Occipital lobe (tissue), 3 donors: ENCODE measurements at places on chromosomes 7 and 10. TPM values are rescaled to one million over a fixed set of nuclear protein-coding genes. Genes with fewer than 3 reads are reported as not detected.

The ANKRD16 gene
- 10.5 TPM for total RNA-seq

The EMX2 gene
- total RNA-seq: 2.0 TPM

The VENTX gene
- total RNA-seq: not detected

The PON1 gene
- total RNA-seq: not detected

The CXCL12 gene
- total RNA-seq: 19.0 TPM

The HOXA2 gene
- not detected for total RNA-seq

The ACSM6 gene
- not detected for total RNA-seq

The WIPF3 gene
- 5.6 TPM for total RNA-seq

The ATOH7 gene
- total RNA-seq: 1.4 TPM

The SORBS1 gene
- 123 TPM for total RNA-seq

The GDI2 gene
- total RNA-seq: 474 TPM

The HOXA4 gene
- total RNA-seq: not detected

GRCh38 chr10:124648131-124648475 is 96.1 kb downstream of the FAM53B start:
- no peak for DNase-seq

DNA sequence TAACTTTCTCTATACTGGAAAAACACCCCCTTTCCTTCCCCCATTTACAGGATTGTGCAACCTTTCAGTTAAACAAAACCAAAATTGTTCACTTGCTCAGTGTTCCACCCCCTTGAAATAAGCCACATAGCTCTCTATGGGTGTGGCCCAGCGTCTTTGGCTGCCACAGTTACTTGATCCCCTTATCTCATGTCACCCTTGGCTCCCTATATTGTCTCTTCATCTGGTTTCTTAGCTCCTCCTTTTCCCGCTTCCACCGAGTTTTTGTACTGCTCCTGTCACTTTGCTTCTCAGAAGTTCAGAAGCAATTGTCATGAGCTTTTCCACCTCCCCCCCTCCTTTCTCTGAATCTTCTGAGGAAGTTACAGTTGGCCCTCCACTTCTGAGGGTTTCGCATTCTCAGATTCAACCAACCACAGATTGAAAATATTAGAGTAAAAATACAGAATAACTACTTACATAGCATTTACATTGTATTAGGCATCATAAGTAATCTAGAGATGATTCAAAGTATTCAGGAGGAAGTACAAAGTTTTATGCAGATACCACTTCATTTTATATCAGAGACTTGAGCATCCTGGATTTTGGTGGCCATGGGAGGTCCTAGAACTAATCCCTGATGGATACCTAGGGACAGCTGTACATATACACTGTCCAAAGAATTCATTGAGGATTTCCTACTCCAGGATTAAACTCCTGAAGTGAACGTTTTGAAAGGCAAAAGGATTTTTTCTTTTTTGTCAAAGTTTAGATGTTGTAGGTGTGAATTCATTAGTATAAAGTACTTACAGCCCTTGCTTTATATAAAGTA is 60.4 kb downstream of the ADD3 start:
- DNase-seq: no peak

DNA sequence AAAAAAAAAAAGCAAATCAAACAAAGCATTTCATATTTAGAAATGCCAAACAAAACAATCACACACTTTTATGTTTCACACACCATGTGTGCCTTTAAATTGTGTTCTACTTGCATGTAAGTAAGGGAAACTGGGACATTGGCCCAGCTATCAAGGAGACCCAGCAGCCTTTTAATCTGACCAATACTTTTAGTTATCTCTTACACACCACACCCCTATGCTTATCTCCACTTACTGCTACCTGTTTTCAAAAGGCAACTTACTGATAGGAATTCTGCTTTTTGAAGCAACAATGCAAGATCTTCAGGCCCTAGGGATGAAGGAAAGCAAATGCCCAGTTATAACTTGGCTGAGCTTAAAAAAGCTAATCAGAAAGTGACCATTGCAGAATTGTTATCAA is 1244.8 kb upstream of the SORCS1 start:
- no peak for DNase-seq

GRCh38 chr10:110535958-110536891 is 31.3 kb upstream of the SMC3 start:
- DNase-seq: no peak

DNA sequence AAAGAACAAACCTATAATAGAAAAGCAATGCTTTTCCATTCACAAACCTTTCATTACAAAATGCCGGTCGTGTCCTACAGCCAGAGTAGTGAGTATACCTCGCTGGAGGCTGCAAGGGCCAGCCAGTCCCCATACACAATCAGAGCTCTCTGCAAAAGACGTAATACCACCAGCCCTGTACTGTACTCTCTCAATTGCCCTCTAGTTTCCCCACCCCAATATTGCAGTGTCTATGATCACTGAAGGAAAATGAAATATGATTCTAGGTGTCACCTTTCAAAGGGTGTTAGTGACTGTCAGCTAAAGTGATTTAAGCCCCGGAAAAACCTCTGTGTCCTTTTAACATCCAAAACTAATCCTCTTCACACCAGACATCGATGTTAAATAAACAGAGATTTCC is 24.8 kb downstream of the PLXNA4 start:
- DNase-seq: no peak

DNA sequence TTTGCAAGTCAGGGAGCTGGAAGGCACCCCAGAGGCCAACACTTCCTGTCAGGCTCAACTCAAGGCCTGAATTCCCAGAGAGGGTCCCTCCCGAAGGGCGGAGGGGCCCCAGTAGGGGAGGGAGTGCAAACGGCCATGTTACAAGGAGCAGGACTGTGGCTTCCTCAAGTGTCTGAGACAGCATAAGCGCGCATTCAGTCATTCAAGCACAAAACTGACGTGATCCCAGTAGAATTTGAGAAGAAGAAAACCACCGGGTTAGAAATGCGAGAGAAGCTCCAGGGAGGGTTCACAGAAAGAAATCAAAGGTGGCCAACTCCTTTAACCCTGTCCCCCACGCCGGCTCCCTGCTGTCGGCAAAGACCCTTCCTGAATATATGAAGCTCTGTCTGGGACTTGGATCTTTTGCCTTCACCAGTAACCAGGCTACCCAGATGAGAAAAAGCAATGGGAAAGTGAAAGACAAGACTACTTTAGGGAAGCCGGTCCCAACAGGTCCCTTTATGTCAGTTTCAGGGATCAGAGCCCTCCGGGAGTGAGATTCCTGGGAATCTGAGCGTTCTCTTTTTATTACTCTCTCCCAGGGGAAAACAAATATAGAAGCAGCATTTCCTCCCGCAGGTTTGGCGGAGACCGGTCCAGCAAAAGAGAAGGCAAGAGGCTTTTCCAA is 1.3 kb downstream of the AFAP1L2 start:
- no peak for DNase-seq

DNA sequence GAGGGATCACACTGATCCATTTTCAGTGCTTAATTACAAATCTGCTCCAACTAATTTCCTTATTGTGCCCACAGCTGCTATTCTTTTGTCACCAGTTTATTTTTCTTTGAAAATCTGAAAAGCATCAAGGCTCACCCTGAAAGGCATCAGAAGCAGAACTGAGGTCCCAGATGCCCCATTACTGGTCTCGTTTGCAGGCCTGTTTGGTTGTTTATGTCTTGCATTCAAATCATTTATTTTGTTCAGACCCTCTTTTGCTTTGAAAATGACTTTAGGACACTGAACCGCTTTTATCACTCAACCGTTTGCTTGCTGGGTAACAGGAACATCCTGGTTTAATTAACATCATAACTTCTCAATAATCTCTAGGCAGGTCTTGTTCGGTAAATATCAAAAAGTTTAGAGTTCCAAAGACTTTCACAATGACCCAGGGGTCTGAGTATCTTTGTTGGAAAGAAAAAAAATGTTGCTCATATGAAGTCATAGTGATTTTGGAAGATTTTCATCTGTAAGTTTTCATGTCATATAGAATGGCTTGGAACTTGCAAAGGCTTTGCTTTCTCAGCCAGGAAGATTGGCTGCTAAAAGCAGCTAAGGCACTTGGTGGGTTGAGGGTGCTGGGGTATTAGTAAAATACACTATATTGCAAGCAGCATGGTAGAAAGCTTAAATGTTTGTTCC is 398.3 kb upstream of the NPVF start:
- DNase-seq: no peak

- no peak for DNase-seq
Measured at GRCh38 chr7:106625678-106626301, 35.2 kb downstream of the CCDC71L start.

- no peak for DNase-seq
Measured at GRCh38 chr10:48667960-48668590, 16.6 kb upstream of the WDFY4 start.
